ENCODE measurements at places on chromosomes 16 and 17.

GRCh38 chr16:1491327-1491726, 1.8 kb upstream of the TELO2 start:
- no peak for DNase-seq

DNA sequence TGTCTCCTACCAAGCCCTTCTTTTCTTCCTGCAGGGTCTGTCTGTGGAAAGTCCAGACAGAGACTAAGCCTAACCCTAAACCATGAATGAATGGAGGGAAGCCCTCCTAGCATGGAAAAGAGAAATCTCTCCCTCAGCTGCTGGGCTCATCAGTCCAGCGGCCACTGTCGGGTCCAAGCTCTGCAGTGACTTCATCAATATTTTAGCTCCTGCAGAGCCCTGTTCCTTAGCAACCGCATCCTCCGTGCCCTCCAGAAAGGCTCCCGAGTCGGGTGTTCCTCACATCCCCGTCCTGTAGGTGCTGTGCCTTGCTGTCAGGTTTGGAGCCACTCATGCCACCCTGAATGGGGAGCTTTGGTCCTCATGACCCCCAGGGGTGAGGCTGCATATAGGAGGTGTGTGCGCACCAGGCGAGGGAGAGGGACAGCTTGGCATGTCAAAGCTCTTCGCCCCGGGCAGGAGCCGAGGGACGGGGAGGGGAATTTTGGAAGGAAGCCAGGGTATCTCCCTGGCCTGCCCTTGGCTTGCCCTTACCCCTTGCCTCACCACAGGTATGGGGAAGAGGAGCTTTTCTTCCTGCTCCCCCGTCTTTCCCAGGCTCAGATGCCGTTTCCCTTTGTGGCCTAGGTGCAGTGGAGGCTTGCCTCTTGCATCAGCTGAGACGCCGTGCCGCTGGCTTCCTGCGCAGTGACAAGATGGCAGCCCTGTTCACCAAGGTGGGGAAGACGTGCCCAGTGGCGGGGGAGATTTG, 23.9 kb downstream of the SGSM2 start:
- no peak for DNase-seq

DNA sequence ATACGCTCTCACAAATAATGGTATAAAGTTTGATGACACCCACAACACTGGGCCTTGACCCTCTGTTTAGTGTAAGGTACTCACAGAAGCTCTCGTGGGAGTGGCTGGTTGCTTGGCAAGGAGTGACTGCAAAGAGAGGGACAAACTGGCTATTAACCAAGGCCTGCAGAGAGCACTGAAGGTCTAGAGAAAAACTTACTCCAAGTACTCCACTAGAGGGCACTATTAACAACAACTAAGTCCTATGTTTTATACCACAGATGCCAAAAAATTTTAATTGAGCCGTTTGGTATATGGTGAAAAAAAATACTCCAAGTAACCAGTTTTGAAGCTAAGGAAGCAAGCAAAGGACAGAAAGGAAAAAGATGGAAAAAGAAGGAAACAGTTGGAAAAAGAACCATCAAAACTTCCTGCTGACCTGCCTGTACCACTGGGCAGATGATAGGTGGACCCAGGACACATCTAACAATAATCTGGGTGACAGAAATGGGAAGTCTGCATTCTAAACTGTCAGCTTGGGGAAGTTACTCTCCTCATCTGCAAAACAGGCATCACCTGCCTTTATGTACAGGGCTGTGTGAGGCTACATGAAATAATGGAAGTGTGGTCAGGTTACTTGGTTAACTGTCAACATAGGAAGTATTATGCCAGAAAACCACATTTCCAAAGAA, 23.2 kb downstream of the DYNC1LI2 start:
- DNase-seq, result peak; percentile 22

- DNase-seq, result no peak
These were observed 6.0 kb upstream of the GRIN2C start for GRCh38 chr17:74865504-74866197.

DNA sequence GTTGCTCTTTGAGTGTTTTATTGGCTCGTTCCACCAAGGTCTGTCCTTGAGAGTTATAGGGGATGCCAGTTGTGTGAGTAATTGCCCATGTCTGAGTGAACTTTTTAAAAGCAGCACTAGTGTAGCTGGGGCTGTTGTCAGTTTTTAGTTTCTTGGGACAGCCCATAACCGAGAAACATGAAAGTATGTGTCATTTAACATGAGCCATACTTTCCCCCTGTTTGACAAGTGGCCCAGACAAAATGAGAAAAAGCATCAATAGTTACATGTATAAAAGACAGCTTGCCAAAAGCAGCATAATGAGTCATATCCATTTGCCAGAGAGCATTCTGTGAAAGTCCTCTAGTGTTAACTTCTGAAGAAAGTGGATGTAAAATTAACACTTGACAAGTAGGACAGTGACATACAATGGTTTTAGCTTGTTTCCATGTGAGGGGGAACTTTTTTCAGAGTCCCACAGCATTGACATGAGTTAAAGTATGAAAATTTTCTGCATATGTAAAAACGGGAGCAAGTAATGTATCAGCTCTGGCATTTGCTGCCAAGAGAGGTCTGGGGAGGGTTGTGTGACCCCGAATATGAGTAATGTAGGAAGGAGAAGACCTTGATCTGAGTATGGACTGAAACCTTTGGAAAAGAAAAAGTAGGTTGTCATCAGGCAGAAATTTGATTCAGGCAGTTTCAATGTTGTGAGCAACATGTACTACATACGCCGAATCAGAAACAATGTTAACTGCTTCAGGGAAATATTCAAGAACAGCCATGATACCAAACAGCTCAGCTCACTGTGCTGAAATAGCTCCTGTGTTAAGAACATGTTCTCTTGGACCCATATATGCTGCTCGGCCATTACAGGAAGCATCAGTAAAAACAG, 56.8 kb upstream of the ARL4D start:
- DNase-seq, result no peak

DNA sequence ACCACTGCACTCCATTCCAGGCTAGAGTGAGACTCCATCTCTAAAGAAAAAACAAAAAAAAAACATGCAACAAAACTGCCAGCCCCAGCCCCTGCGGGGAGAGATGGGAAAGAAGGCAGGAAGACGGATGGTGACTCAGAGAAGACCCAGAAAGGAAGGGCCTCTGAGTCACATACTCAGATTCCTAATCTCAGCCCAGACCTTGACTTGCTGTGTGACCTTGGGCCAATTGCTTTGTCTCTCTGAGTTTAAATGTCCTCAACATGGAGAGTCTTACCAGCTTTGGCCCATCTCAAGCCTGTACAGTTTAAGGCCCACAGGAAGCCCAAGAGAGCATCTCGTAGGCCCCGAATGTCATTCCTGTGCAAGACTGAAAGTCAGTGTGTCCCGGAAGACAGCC, 86.5 kb upstream of the LHX1 start:
- no peak for DNase-seq

DNA sequence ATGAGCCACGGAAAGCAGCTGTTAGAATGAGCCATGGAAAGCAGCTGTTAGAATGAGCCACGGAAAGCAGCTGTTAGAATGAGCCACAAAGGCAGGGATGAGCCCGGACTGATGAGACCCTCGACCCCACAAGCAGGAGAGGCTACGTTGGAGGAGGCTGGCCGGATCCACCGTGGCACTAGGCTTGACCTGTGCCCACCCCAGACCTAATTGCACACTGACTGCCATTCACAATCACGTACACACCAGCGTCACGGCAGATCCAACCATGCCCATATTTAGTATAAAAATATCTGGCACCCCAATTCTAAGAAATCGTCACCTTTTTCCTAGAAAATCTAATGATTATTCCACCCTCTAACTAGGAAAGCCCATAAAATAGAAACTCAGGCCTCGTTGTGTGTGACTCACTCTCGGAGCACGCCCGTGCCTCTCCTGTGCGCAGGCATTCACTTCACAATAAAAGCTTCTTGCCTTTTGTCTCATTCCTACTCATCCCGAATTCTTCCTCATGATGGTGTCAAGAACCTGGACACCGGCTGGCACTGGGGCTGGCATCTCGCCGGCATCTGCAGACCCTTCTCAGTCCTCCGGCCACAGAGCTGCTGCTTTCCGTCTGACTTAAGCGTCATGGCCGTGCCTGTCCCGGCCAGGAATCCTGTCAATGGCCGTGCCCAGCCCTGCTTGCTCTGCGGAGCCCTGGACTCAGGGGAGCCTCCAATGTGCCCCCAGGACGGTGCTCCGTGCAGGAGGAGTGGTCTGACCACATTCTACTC, 5.5 kb upstream of the SECTM1 start:
- peak; percentile 72 for DNase-seq

GRCh38 chr16:54193665-54194333, 92.8 kb downstream of the IRX3 start:
- DNase-seq, result peak; percentile 54

DNA sequence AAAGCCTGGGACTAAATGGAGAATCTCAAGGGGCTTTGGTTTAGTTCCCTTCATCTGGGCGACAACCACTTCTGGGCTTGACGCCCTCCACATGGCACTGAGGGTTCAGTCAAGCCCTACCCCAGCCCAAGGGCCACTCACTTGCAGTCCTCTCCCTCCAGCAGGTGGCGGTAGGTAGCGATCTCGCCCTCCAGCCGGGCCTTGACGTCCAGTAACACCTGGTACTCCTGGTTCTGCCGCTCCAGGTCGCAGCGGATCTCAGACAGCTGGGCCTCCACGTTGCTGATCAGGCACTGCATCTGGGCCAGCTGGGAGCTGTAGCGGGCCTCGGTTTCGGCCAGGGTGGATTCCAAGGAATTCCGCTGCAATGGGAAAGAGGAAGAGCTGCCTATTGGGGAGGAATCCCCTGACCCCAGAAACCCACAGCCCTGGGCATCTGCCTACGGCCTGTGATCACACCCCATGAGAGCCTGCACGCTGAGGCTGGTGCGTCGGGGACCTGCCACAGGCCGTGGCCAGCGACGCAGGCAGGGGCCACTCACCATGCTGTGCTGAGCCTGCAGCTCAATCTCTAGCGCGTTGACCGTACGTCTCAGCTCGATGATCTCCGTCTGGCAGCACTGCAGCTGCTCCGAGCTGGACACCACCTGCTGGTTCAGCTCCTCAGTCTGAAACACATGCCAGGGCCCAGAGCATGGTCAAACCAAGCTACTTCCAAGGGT, 2.7 kb downstream of the KRT36 start:
- DNase-seq, result peak; percentile 68

DNA sequence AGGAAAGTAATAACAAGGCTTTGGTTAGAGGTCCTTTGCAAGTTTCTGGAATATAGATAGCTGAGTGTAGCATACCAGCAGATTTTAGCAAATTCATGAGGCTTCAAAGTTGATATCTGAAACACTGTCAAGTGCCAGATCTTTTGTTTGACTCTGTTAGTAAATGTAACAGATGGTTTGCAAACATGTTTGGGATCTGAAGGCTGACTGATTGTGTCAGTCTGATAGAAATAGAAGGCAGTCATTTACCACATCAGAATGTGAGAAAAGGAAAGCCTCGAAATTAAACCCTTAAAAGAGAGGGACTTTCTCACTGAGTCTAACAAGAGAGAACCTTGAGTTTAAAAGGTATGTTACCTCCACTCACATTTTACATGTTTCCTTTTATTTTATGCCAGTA, 371.5 kb downstream of the KIF2B start:
- DNase-seq, result no peak

Measured in transverse colon (tissue), 4 donors.